ENCODE measurements at places on chromosomes 1 and 21.

DNA sequence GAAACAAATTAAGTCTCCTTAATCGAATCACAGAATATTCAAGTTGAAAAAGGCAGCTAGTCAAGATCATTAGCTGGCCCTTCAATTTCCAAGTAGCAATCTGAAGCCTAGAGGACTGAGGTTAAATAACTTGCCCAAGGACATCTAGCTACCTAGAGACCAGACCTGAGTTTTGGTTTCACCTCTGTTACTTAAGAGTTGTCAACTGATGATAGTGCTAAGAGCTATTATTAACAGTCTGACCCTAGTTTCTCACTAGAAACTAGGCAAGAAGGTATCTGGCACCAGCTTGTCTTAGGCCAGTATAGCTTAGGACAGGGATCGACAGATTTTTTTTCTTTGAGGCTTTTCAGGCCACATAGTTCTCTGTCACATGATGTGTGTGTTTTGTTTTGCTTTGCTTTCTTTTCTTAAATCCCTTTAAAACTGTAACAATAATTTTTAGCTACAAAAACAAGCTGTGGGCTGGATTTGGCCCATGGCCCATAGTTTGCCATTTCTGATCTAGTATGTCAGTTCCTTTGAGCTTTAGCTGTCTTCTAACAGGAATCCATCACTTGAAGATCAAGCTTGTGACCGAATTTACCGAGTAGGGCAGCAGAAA, 23.2 kb downstream of the TRIM45 start:
- DNase-seq, result no peak

DNA sequence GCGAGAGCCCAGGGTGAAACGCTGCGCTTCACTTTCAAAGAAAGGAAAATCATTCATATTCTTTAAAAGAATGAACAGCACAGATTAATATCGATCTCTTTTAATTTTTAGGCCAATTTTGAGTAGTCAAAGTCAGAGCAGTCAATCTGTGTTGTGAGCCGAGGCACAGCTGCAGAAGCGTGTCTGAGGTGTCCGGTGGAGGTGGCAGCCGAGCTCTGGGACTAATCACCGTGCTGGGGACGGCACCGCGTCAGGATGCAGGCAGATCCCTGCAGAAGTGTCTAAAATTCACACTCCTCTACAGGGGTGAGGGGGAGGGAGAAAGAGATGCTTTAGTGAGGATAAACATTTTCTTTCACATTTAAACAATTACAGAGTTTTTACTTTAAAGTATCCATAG, 4.1 kb downstream of the TFF1 start:
- no peak for DNase-seq

DNA sequence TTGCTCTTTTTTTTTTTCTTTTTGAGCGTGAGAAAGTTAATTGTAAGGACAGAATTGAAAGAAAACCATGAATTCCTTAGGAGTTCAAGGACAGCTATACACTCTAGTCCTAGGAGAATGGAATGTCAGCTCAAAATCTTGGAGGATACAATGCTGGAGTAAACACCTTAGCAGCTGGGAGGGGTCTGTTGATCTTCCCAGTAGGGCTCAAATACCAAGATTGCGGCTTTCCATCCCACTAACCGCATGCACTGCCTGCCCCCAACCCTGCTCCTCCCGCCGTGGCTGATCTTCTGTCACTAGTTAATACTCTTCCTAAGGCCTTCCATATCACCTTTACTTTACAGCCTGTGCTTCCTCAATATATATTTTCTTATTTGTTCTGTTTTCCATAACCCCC, 2.6 kb upstream of the PDC start:
- DNase-seq, result no peak

DNA sequence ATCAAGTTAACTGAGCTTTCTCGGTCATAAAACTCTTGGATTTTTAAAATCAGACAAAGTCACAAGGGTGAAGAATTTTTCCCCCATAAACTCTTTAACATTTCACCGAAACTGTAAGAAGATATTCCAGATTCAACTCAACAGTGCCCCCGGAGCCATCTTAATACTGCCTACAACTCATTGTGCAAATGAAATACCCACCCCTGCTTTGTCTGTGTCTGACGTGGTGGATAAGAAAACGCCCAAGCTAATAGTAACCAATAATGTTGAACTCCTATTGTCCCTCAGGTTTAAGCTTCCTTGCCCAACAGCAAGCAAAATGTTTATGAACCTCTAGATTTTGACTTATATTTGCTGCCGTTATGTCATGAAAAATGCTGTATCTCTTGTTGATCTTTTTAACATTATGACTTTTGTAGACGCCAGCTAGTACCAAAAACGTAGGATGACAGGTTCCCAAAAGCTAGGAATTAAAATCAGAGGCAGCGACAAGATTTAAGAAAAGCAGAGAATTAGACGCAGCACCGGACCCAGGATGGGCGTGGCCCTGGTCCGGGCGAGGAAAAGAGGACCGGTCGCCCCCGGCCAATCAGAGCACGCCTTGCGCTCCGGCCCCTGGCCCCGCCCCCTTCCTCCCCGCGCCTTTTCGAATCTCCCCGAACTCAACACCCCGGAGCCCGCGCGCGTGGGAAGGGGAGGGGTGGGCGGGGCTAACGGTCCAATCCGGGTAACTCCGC, 1.1 kb downstream of the STMN1 start:
- peak; percentile 83 for DNase-seq

- no peak for DNase-seq
Observed at GRCh38 chr1:151311011-151311410, 16.2 kb downstream of the PI4KB start.

GRCh38 chr1:37726751-37727585, 34.7 kb downstream of the CDCA8 start:
- no peak for DNase-seq

GRCh38 chr1:53893999-53894636, at the start of gene DIO1:
Gene DIO1, plus strand, starts transcription at chr1:53894187. Its CDS starts 24 bp downstream, at chr1:53894211.
- no peak for DNase-seq

GRCh38 chr1:174982971-174983689, 16.6 kb upstream of the CACYBP start:
- no peak for DNase-seq

GRCh38 chr1:157967205-157967604, 26.2 kb upstream of the KIRREL1 start:
- no peak for DNase-seq

- no peak for DNase-seq
Observed at GRCh38 chr1:210099921-210100320, 132.7 kb upstream of the SERTAD4 start.

DNA sequence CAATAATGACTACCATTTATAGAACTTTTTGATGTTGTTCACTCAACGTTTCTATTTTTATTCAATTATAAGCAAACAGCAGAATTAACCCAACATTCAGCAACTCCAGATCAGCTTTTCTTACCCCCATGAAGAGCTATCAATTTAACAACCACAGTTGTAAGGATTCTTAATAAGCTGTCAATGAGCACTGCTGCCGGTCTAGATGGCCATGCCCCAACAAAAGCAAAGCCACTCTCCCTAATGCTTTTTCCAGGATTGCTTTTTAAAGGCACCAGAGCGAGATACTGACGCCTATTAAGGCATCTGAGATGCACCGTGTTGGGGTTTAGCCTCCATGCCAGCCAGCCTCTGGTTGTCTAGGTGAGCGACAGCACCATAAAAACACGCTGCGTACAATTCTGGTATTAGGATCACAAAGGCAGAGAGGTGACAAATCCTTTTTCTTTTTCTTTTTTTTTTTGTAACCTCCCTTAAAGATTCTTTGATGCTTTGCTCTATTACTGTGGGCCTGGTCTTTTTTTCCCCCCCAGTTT, 39.5 kb downstream of the PTPRC start:
- DNase-seq, result no peak

- no peak for DNase-seq
Observed at GRCh38 chr1:95308276-95309030, 74.4 kb downstream of the RWDD3 start.

DNA sequence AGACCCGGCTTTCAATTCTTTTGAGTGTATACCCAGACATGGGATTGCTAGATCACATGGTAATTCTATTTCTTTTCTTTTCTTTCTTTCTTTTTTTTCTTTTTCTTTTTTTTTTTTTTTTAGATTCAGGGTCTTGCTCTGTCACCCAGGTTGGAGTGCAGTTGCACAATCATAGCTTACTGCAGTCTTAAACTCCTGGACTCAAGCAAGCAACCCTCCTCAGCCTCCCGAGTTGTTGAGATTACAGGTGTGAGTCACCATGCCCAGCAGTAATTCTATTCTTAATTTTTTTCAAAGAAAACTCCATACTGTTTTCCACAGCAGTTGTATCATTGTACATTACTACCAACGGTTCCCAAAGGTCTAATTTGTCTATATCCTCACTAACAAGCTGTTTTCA, 13.5 kb upstream of the RNF186 start:
- no peak for DNase-seq

- DNase-seq, result no peak
Observed at GRCh38 chr1:218763538-218763937, 410.1 kb upstream of the LYPLAL1 start.

GRCh38 chr1:94526152-94526980, 15.2 kb downstream of the F3 start:
- DNase-seq, result no peak

DNA sequence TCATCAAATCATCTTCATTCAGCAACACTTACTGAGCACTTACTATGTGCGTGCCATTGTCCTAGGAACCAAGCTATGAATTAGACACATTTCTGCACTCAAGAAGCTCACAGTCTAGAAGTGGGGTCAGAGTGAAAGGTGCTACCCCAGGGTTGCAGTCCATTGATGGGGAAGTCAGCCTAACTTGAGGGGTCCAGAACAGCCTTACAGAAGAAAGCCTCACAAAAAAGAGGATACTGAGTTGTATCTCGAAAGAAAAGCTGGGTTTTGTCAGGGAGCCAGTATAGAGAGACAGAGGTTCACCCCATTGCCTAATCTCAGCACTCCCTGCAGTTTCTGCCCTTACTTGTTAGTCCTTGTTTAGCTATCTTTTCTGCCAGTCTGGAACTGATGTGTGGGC, 153.1 kb upstream of the JUN start:
- no peak for DNase-seq

DNA sequence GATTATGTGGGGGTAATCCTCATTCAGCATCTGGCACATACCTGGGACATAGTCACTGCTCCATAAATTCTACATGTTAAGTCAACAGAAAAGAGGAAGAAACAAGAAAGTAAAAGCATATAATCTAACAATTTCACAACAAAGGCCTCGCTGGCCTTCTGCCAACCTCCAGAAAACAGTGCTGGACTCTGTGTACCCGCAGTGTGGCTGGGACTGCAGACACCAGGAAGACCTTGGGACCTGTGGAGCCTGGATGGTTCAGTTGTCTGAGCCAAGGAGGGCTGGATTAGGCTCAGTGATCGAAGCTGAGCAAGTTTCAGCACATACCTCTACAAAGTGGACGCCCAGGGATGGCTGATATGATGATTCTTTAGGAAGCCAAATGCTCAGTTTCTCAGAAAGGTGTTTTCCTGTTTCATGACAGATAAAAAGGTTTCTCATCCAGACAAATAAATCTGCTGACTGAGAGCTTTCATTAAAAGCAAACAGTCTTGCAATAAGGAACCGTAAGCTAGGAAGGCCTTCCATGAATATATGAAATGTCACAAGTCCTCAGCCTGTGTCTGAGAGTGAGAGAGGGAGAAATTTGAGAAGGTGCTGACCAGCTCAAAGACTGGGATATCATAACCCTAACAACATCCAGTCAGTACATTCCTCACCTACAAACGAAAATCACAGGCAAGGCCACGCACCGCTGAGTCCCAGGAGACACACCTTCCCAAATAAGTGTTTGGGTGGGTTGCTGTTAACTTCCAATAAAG, 48.4 kb downstream of the CAPZB start:
- no peak for DNase-seq

DNA sequence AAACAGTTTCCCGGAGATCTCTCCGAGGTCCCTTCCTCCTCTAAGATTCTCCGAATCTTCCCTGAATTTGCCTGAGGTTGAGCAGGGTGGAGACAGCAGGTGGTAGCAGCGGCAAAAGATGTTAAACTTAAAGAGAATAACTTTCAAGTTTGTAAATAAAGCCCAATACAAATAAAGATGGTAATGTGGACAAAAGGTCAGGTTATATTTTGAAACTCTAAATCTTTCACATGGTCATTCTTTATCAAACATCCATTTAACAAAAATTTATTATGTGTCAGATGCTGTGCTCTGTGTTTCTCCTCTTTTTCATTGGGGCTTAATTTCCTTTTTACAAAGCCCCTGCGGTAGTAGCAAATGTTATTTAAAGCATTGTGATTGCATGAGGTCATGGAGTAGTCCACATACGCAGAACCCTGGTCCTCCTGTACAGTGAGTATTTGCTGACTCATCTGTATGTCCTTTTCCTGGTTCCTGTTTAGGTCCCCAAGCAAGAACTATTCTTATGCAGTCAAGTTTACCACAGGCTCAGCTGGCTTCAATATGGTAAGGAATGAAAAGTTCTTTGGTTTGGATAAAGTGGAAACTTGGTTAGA, 119.2 kb downstream of the ITSN1 start:
- DNase-seq, result no peak
